ENCODE measurements at places on chromosomes 7 and 10.

- DNase-seq = no peak
Measured at GRCh38 chr7:25369786-25370185, 141.5 kb upstream of the NPVF start.

DNA sequence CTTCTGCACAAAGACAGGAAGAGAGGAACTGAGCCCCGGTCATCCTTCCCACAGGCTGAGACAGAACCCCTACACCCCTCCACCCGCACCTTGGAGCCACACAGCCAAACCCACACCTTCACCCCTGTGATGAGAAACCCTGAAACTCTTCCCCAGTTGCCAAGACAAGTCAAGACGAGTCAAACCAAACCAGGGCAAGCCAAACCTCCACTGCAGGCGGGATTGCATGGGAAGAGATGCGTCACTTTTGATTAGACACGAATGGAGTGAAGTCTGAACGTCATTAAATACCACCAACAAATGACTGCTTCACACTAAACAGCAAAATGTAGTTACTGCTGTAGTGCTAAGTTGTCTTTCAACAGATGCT is 73.8 kb downstream of the PRPF18 start:
- DNase-seq = no peak

GRCh38 chr7:50276483-50276882 is 28.0 kb upstream of the IKZF1 start:
- no peak for DNase-seq

- no peak for DNase-seq
Measured at GRCh38 chr7:118949031-118949430, 724.5 kb downstream of the ANKRD7 start.

DNA sequence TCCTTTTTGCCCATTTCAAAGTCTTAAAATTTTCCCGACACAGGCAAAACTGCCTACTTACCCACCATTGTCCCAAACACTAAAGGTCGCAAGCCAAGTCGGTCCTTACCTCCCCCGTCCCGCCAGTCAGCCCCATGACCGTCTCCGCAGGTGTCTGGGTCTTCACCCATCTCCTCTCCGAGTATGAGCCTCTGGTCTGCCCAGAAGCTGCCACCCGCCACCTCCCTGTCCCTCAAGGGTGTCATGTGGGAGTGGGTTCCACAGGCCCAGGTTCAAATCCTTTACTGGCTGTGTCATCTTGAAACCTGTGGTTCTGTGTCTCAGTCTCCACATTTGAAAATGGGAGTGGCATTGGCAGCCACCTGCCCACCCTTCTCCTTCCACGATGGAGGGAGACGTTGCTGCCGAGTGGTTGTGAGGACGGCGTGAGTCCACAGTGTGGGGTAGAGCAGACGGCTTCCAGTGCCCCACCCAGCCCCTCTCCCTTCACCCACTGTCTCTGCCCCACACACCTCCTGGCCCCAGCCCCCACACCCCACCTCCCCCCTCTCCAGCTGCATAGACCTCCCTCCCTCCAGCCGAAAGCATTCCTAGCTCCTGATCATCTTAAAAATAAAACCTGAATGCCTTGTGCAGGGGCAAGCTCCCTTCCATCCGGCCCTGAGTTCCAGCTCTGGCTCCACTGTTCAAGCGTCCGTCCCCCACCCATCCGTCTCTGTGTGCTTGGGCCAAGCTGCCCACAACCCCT is 35.3 kb downstream of the FOXL3 start:
- no peak for DNase-seq

DNA sequence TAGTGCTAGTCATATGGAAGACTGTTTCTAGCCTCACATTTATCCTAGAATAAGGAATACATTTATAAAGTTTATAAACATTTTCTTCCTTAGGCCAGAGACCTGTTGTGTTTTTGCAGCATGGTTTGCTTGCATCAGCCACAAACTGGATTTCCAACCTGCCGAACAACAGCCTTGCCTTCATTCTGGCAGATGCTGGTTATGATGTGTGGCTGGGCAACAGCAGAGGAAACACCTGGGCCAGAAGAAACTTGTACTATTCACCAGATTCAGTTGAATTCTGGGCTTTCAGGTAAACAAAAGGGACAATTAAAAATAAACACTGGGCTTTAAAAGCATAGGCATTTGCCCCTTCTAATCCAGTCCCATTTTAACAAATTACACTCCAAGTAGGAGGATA is 4.2 kb downstream of the LIPF start:
- DNase-seq = no peak

DNA sequence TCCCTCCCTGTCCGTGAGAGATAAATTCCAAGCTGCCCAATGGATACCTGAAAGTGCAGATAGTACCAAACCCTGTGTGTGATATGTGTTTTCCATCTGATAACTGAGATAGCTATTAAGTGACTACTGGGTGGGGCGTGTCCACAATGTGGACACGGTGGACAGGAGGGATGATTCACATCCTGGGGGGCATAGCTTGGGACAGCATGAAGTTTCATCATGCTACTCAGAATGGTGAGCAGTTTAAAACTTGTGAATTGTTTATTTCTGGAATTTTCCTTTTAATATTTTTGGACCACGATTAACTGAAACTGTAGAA is 158.6 kb downstream of the CREB5 start:
- DNase-seq = no peak

DNA sequence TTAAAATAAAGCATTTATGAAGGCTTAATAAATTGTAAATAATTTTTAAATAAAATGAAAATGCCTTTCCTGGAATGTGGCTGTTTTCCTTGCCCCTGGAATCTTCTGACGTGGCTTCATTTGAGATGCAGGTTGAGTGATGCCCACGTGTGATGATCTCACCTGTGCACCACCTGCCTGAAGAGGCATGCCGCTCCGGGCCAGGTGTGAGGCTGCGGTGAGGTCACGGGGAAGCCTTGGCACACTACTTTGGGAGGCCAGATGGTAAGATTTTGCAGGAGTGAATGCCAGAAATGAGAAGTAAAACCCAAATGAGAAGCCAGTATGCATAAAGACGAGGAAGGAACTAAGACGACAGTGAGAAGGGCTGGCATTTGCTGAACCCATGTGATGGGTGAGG is 36.2 kb downstream of the GOT1 start:
- DNase-seq = no peak

Data from GM12892 (cell line).